ENCODE measurements at places on chromosomes 12 and 14.
A peak's percentile ranks its signal among the peaks of the same experiment; 100 is the strongest.

- DNase-seq: no peak
Measured at GRCh38 chr12:88472775-88473174, 107.5 kb downstream of the KITLG start.

DNA sequence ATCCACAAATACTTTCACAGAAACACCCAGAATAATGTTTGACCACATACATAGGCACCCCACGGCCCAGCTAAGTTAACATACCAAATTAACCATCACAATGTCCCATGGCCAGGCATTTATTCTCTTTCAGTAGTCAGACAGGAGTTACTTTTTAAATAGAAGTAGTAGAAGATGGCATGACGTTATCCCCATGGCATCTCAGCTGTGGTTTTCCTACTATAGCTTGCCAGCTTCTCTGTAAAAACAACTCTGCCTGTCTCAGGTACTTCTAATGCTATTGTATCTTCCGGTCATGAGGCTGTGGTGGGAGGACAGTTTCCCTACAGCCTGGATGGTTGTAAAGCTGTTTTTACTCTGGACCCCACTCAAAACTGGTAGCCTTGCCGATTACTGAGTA, 19.3 kb downstream of the CTSG start:
- no peak for DNase-seq

DNA sequence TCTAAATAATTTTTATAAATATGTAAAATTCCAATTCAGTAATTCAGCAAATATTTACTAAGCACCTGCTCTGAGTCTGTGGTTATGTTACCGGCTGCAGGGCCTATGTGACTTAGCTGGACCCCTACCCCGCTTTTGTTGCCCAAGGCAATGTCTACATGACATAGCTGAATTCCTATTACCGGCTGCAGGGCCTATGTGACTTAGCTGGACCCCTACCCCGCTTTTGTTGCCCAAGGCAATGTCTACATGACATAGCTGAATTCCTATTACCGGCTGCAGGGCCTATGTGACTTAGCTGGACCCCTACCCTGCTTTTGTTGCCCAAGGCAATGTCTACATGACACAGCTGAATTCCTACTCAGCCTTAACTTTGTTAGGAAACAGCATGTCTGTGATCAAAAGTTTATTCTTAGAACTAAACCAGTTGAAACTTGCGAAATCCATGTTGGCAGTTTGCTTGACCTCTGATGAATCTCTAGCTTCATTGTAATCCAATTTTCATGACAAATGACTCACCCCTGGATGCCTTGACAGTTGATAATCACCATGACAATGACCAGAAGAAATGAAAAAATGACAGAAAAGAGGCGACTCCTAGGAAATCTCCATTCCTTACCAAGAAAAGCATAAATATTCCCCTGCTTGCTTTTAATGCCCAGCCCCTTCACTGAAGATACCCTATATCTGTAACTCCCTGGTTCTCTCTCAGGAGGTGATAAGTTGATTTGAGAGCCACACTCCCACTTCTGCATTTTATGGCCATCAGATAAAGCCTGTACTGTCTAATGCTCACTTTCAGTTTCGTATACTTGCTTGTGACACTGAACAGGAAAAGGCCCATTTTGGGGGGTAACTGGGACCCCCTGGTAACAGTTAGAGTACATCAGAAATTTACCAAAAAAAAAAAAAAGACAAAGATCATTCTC, 148.4 kb upstream of the SYT10 start:
- DNase-seq: peak; percentile 52

DNA sequence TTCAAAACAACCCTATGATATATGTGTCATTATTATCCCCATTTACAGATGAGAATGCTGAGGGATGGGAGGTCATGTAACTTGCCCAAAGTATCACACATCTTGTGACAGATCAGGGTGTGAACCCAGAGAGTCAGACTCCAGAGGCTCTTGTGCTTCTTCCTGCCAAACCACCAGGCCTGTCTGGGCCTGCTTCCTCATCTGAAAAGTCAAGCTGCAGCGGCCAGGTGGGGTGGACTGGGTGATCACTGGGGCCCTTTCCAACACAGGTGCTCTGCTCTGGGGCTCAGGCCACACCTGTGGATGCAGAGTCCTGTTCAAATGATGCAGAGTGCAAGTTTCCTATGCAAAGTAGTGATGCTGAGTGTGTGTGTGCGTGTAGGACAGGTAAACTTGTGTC, 26.7 kb downstream of the TSPAN11 start:
- DNase-seq: no peak

GRCh38 chr12:127381043-127381668, 885.8 kb upstream of the TMEM132C start:
- no peak for DNase-seq

GRCh38 chr12:58648176-58648575, 272.1 kb downstream of the LRIG3 start:
- no peak for DNase-seq

DNA sequence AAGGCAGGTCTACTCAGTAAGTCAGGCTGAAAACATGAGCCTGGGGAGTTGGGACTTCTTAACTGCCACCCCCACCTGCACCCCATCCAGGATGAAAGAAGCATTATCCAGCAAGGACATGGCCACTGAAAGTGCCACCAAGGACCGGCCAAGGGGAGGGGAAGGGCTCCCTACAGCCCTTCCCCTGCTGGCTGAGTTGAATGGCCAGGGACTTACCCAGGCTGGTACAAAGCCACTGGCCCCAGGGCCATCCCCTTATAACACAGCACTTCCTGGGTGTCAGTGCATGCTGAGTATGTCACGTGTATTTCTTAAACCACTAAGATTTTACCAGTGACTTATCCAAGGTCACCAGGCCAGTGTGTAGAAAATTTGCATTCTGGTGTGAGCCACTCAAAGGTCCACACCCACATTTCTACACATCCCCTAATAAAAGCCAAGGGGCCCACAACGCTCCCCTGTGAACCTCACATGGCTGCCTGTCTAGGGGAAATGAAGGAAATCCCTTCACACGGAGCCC, 29.3 kb upstream of the ZFP36L1 start:
- no peak for DNase-seq

- no peak for DNase-seq
Measured at GRCh38 chr14:99261912-99262787, 9.8 kb downstream of the BCL11B start.
